HAP-1 (cell line): ENCODE measurements at places on chromosomes 13 and 19.

- DNase-seq = no peak
Measured at GRCh38 chr19:1049106-1049505, 9.2 kb downstream of the ABCA7 start.

DNA sequence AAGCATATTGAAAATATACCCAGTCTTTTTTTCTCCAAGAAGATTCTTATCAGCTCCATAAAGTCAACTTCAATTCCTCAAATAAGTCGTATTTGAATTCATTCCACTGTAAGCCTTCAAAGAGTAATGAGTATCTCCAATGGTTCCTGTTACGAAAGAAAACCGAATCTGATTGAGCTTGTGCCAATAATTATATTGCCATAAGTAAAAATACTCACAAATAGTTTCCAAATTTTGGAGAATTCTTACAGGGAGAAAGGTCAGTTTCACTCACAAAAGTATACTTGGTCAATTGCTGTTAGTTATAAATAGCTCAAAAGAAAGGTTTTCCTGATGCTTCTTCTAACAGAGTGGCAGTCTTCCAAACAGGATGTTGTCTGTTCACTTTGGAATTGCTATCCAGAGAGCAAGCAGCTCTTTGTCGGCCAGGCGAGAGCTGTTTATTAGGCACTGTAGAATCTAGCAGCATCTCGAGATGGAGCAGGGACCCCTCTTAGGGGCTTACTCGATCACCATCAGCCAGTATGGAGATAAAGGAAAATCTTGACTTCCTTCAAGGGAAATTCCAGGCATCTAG, 13.5 kb downstream of the ERICH4 start:
- DNase-seq = no peak

GRCh38 chr13:52665325-52665724, 12.7 kb downstream of the SUGT1 start:
- DNase-seq = no peak

GRCh38 chr19:12783849-12784393, 7.4 kb upstream of the JUNB start:
- DNase-seq = no peak

GRCh38 chr13:80340651-80341100, 250 bp downstream of the SPRY2 start:
- peak; percentile 30 for DNase-seq

GRCh38 chr13:100668408-100668807, 6.2 kb downstream of the TMTC4 start:
- peak; percentile 7 for DNase-seq

DNA sequence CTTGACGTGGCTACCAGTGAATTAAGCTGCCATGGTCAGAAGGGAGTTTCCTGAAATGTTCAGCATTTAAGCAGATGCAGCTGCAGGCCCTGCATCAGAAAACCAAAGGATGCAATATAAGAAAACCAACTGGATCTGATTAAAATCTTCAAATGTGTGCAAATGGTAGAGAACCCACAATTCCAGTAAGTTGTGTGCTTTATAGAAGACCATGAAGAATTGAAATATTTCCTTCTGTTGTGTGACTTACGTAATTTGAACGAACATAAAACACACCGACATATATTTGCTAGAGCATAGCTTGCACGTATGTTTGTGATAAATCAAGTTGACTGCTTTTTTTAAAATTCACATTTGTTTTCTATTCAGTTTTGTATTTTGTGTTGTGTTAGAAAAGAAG, 191.4 kb downstream of the COL4A1 start:
- DNase-seq = no peak

GRCh38 chr13:87376081-87376480, 295.1 kb upstream of the SLITRK5 start:
- no peak for DNase-seq

DNA sequence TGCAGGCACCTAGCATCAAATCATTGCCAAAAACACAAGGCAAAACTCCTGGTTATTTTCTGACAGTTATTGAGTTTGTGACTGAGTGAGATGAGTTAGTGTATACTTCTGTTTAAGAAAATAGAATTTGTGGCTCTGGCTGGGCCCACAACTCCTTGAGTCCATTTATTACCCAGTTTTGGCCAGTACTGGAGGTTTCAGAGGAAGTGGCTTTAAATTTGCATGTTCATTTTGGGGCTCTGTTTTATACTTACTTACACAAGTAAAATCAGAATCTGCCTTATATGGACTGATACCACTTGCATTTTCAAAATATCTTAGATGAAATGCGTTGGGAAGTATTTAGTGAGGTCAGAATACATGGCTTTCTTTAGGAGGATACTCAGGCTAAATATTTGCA, 29.0 kb downstream of the TNFSF11 start:
- no peak for DNase-seq

- DNase-seq = no peak
Measured at GRCh38 chr13:108326309-108326708, 56.8 kb downstream of the TNFSF13B start.

GRCh38 chr13:84870190-84870589, 929.0 kb downstream of the SLITRK6 start:
- peak; percentile 59 for DNase-seq

GRCh38 chr13:51721496-51721895, 82.5 kb downstream of the DHRS12 start:
- no peak for DNase-seq

DNA sequence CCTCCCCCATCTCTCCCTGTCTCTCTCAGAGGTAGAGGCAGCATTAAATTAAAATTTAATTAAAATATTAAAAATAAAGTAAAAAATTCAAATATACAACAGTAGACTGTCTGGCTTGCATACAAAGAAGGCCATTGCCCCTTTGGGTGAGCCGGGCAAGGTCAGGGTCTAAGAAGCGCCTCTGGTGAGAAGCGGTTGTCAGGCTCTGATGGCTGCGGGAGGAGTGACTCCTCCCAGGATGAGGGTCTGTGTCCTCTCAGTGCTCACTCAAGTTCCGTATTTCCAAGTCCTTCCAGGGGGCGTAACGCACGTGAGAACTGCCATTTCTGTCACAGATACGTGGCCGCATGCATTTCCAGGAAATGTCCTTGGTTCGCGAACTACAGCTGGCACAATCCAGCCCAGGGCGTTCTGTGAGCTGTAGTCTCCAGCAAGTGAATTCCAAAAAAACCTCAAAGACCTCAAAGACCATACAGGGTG, 737 bp upstream of the ZNF181 start:
- peak; percentile 33 for DNase-seq

GRCh38 chr13:48527955-48528354, 4.9 kb downstream of the RCBTB2 start:
- peak; percentile 17 for DNase-seq

DNA sequence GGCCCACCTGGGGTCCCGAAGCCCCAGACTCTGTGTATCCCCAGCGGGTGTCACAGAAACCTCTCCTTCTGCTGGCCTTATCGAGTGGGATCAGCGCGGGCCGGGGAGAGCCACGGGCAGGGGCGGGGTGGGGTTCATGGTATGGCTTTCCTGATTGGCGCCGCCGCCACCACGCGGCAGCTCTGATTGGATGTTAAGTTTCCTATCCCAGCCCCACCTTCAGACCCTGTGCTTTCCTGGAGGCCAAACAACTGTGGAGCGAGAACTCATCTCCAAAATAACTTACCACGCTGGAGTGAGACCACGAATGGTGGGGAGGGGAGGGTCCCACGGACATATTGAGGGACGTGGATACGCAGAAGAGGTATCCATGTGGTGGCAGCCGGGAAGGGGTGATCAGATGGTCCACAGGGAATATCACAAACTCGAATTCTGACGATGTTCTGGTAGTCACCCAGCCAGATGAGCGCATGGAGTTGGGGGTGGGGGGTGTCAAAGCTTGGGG, 1.0 kb upstream of the ICAM5 start:
- DNase-seq = peak; percentile 92

GRCh38 chr13:108070925-108071324, 144.4 kb downstream of the LIG4 start:
- DNase-seq = no peak

DNA sequence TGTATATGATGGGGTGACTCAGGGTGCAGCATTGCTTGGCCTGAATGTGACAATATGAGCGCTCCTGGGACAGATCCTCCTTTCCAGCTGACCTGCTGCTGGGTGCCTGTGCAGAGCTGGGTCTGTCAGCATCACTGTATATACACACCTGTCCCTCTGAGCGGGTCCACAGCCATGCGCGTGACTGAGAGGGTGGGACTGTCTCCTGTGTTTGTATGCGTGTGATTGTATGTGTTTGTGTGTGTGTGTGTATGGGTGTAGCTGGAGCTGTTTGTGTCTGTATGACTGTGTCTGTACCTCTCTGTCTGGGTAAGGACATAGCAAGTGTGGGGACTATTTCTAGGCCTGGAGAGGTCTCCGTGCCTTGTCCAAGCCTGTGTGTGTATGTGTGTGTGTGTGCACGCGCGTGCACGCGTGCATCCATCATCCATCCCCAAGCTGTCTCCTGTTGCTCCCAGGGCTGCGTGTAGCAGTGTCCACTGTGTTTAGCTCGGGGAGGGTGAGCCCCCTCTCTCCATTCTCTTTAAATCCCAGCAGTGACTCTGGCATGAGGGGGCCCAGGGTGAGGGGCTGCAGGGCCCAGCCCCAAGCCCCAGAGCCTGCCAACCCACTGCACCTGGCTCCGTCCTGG, 8.3 kb downstream of the IGLON5 start:
- DNase-seq = no peak

GRCh38 chr13:111906306-111906705, 160.6 kb upstream of the SOX1 start:
- DNase-seq = no peak

DNA sequence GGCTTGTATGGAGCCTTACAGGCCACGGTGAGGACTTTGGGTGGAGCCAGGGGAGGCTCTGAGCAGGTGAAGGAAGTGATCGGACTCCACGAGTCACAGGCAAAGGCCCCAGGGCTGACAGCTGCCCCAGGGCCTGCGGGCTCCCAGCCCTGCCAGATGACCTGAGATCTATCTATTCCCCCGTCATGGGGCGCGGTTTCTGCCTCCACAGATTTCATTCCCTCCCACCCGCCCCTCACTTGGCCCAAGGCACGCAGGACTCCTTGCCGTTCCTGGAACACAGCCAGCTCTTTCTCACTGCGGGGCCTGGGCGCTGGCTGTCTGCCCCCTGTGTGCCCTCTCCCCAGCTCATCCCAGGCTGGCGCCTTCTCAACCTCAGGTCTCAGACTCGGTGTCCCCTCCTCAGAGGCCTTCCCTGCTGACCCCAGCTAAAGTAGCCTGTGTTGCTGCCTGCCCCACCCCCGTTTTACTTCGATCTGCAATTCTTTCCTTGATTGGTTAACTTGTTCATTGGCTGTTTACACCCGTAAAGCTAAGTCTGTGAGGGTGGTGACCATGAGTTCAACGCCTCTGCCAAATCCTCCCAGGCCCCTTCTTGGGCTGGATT, 13.9 kb upstream of the PAK4 start:
- no peak for DNase-seq

DNA sequence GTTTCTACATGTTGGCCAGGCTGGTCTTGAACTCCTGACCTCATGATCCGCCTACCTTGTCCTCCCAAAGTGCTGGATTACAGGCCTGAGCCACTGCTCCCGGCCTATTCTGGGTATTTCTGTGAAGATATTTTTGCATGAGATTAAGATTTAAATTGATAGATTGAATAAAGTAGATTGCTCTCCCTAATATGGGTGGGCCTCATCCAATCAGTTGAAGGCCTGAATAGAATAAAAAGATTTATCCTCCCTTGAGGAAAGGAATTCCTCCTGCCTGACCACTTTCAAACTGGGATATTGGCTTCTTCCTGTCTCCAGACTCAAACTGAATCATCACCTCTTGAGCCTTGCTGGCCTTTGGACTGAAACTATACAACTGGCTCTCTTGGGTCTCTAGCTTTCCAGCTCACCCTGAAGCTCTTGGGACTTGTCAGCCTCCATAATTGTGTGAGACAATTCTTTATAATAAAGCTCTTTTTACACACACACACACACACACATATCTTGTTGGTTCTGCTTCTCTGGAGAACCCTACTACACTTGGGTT, 36.1 kb upstream of the CXCL17 start:
- no peak for DNase-seq

DNA sequence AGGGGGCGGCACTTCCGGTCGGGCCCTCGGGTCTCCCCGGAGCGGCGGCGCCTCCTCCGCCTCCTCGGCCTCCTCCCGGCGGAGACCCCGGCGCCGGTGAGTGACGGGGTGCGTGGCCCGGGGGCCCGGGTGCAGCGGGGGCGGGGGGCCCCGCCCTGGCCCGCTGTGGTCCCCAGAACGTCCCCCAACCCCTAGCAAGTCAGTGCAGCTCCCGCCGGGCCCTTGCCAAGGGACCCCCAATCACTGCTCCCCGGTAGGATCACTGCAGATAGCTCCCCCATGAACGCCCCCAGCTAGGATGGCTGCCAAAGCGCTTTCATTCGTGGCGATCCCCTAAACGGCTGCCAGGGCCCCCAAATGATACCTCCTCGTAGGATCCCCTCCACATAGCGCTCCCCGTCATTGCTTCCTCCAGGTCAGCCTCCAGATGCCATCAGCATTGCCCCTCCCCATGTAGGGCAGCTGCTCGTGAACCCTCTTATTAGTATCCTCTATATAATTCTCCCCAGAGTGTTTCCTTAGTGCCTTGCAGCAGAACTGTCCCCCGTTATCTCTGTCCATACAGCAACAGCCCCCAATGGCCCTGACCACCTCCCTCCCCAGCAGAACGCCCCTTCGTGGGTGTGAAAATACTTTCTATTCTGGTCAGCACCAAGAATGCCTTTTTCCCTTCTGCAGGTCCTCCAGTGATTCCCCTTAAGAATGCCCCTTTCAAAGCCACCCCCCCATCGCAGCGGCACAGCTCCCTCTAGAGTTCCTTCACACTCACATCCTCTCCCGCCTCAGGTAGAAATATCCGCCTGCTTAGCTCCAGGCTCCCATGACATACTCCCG, at the start of gene ZNF865:
Gene ZNF865, plus strand, starts transcription at position 11 of the 834 bp plus-strand sequence. CDS start 7,972 bp downstream, outside the sequence.
- DNase-seq = peak; percentile 90

GRCh38 chr19:3533563-3534216, 5.3 kb upstream of the TEKTIP1 start:
- DNase-seq = no peak

GRCh38 chr19:54100561-54100960, at the start of gene OSCAR:
Gene OSCAR, minus strand, starts transcription at chr19:54100803. Its CDS starts 11 bp downstream, at chr19:54100792.
- no peak for DNase-seq

- DNase-seq = no peak
Measured at GRCh38 chr19:907183-907853, 5.7 kb downstream of the R3HDM4 start.

- DNase-seq = peak; percentile 88
Measured at GRCh38 chr19:5308451-5309437, 31.9 kb downstream of the PTPRS start.

DNA sequence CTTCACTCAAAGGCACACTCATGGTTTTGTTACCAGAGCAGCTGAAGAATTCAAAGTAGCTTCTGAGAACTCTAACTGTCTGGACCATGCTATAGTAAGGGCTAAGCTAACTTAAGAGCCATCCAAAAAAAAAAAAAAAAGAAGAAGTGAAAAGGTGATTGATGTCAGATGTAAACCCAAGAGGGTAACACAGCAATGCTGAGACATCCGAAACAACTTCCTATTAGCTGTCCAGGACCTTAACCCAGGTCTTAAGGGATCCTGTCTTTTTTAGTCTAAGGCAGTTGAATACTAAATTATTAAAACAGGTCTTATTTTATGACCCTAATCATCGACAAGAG, 11.2 kb upstream of the RAB20 start:
- no peak for DNase-seq

- no peak for DNase-seq
Measured at GRCh38 chr19:28322945-28323344, 890.0 kb downstream of the UQCRFS1 start.
